Articular chondrocyte of knee joint (primary cell): ENCODE measurements at places on chromosomes 5 and 9. TPM values are rescaled to one million over a fixed set of nuclear protein-coding genes. Genes with fewer than 3 reads are reported as not detected.

LCN1 gene
- not detected in 2 replicates for total RNA-seq

PTPDC1 gene
- total RNA-seq: 11.4 and 12.1 TPM in 2 replicates

DMRT3 gene
- not detected in 2 replicates for total RNA-seq

IFNE gene
- 5.1 and 6.8 TPM in 2 replicates for total RNA-seq

DNAH5 gene
- total RNA-seq: 1.1 and 1.2 TPM in 2 replicates

PCDHGC5 gene
- 4.7 and 8.1 TPM in 2 replicates for total RNA-seq

TYRP1 gene
- total RNA-seq: 0.11 TPM in 1 of 2 replicates, not detected in the other

NREP gene
- total RNA-seq: 302 and 306 TPM in 2 replicates

ACTL7B gene
- 0.22 TPM in 1 of 2 replicates, not detected in the other for total RNA-seq
